Right kidney (tissue), 9 donors: ENCODE measurements at places on chromosomes 3 and 15.

- DNase-seq = no peak
These were observed 233.2 kb upstream of the SEMA6D start for GRCh38 chr15:47484059-47484458.

DNA sequence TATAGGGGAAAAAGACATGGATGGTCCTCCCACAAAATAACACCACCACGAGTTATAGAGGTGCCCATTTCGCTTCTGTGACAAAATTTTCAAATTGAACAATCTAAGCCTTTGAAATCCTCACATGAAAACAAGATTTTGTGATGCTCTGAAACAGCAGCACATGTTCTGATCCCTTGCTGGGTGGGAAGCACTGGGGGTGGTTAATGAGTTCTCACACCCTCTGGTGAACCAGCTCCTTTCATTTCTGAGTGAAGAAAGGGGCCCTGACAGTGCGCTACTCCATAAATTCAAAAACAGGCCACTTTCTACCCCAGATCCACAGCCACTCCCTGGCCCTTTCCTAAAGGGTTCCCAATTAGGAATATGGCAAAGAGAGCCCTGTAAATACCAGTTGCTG, 129.3 kb downstream of the TNIK start:
- no peak for DNase-seq

GRCh38 chr3:4807381-4808280, 171.6 kb upstream of the BHLHE40 start:
- DNase-seq = no peak

DNA sequence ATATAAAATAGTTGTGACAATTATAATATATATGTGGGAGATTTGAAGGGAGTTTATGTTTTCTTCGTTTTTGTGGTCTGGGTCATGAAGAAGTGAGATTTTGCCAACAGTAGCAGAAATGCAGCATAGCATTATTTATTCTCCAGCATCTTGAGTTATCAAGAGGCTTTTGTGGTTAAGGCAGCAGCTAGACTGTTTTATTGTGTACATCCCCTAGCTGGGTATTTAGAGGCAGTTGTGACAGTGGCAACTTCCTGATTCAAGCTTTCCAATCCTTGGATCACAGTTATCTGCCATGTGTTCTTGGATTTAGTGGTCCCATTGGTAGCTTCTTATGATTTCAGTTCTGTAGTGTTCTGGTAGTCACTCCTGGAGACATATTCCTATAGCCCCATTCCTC, 29.0 kb downstream of the ARIH1 start:
- DNase-seq = no peak

DNA sequence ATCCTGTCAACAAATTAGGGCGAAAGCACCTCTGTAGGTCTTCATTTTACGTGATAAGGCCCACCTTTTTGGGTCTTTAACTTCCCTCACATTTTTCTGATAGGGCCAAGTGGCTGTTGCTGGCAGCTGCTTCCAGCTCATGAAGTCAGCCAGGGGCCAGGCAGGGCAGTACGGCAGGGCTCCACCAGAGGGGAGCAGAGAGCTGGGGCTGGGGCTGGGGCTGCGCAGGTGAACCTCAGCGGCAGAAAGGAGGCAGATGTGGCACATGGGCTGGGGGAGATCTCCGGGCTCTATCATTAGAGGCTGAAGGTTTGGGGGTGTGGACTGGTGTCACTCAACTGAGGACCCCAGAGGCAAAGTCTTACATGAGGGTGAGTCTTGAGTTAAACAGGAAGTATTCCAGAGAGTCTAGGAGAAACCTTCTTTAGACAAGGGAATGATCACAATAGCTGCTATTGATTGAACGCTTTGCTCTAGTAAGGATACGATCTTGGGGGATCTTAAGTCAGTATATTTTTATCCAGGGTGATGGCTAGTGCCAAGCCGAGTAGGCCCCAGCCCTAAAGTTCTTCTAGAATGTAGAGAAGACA, 62.8 kb upstream of the MEX3B start:
- DNase-seq = no peak

DNA sequence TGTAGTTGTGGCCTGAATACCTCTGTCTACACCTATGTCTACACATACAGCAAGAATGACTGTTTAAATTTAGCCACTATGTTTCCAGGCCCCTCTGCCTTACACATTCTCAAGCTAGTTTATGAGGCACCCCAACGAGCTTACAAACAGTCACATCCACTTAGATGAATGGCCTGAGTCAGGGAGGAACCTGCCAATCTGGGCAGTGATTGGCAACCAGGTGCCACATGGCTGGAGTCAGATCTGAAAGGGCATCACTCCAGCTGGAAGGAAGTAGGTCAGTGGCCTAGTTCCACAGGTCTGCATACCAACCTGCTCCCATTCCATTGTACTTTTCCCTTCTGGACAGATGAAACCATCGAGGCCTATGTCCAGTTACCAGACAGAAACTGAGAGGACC, 136.3 kb downstream of the FOXP1 start:
- no peak for DNase-seq

DNA sequence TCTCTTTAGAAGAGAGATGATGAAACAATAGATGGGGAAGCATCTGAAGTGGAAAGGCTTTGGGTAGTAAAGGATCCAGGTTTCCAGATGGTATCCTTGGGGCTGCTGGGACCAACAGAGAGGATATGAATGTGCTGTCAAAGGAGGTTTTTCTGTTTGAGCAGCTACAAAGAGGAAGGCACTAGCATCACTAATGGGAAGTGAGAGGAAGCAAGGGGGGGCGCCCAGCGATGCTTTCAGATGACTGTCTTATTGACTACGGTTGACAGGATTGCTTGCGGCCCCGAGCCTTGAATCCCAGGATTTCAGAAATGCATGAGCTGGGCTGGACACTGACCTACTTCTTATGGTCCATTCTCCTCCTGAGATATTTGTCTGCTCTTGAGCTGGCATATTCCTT, 103.8 kb upstream of the GALNT15 start:
- DNase-seq = no peak
